ENCODE measurements at places on chromosomes 1 and 21. TPM values are rescaled to one million over a fixed set of nuclear protein-coding genes. Genes with fewer than 3 reads are reported as not detected.

DNA sequence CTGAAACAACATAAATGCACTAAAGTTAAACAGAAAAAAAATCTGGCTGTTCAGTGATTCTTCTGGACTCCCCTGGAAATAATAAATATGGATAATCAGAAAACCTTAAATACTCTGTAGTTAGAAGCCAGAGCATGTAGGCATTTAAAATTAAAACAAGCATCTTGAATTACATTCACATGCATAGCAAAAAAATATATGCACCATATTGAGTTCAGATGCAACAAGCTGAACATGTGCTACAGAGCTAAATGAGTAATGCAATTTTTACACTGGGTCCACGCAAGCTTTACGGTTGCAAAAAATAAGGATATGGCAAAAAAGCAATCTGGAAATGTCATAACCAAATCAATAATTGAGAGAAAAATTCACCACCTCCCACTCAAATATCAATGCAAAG is 11.5 kb upstream of the KCNT2 start:
- DNase-seq: no peak

CD46 gene
- polyA plus RNA-seq: 208 TPM

- no peak for DNase-seq
These were observed 72.4 kb downstream of the NTNG1 start for GRCh38 chr1:107213225-107213624.

LRRC39 gene
- polyA plus RNA-seq: 3.6 TPM

IRF6 gene
- polyA plus RNA-seq: 17.4 TPM

- DNase-seq: no peak
These were observed 27.7 kb downstream of the RRAGC start for GRCh38 chr1:38831731-38832369.

GRCh38 chr1:204448344-204448964 is 36.8 kb upstream of the PPP1R15B start:
- DNase-seq: no peak

- DNase-seq: no peak
These were observed 36.2 kb upstream of the ZNF362 start for GRCh38 chr1:33219886-33220661.

GRCh38 chr1:219798283-219799030 is 129.9 kb downstream of the SLC30A10 start:
- no peak for DNase-seq

DNA sequence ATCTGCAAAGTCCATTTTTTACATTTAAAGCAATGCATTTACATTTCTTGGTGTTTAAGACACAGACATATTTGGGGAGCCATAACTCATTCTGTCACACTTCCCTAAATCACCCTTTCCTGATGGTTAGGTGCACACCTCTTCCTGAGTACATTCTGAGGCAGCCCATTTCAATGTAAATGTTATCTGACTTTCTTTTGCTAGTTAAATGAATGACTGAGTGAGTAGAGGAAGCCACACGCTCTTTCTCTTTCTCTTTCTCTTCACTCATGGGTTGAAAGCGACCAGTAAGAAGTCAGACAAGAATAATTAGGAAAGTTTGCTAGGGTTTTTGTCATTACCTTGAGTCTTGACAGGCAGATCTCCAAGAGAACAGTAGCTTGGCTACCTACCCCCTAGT is 143.1 kb downstream of the S1PR1 start:
- no peak for DNase-seq

GRCh38 chr1:152505083-152505482 is 5.5 kb upstream of the LCE5A start:
- no peak for DNase-seq

CLCNKA gene
- 0.91 TPM for polyA plus RNA-seq

CENPF gene
- polyA plus RNA-seq: 96.1 TPM

FAM72D gene
- 3.1 TPM for polyA plus RNA-seq

GRCh38 chr21:34935452-34935851 is 113.7 kb downstream of the RUNX1 start:
- DNase-seq: no peak

- no peak for DNase-seq
These were observed 356.1 kb downstream of the BARHL2 start for GRCh38 chr1:90361026-90361425.

All from left lung (tissue), 14 donors.